ENCODE measurements at places on chromosomes 13 and 19.

DNA sequence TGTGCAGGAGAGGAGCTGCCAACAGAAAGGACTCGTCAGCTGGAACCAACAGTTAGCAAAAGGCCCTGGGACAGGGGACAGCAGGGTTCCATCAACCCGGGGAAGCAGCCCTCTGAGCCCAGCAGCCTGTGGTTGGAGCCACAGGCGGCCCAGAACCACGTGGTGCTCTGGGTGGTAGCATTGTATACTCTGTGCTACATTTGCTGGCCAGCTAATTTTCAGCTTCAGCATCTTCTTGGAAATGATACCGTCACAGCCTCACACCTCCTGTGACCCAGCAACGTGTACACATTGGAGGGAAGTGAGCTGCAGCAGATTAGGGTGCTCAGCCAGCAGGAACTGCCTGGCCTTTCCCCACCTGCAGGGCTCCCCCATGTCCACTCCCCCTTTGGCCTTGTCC lies 13.1 kb upstream of the MTIF3 start:
- DNase-seq = no peak

GRCh38 chr19:29376855-29377354 lies 148.9 kb upstream of the VSTM2B start:
- DNase-seq = no peak

DNA sequence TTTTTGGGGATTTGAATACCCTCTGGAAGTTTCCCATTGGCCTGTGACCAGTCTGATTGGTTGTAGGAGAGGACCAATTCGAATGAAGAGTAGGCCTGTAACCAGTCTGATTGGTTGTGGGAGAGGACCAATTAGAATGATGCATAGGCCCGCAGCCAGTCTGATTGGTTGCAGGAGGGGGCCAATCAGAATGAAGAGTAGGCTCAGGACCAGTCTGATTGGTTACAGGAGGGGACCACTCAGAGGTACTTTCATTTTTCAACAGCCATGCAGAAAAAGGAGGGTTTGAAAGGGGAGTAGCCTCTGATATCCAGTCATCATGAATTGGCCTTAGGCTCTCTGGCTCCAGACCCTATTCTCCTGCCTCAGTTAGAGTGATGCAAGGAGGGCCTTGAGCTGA lies 30.4 kb upstream of the SLC1A5 start:
- DNase-seq = no peak

- DNase-seq = no peak
These were observed 1486.5 kb upstream of the PRR20A start for GRCh38 chr13:55654243-55654642.

- no peak for DNase-seq
These were observed 44.3 kb downstream of the ZMYM2 start for GRCh38 chr13:20002787-20003186.

GRCh38 chr19:48873476-48874302 lies 1.5 kb downstream of the PPP1R15A start:
- DNase-seq = no peak

DNA sequence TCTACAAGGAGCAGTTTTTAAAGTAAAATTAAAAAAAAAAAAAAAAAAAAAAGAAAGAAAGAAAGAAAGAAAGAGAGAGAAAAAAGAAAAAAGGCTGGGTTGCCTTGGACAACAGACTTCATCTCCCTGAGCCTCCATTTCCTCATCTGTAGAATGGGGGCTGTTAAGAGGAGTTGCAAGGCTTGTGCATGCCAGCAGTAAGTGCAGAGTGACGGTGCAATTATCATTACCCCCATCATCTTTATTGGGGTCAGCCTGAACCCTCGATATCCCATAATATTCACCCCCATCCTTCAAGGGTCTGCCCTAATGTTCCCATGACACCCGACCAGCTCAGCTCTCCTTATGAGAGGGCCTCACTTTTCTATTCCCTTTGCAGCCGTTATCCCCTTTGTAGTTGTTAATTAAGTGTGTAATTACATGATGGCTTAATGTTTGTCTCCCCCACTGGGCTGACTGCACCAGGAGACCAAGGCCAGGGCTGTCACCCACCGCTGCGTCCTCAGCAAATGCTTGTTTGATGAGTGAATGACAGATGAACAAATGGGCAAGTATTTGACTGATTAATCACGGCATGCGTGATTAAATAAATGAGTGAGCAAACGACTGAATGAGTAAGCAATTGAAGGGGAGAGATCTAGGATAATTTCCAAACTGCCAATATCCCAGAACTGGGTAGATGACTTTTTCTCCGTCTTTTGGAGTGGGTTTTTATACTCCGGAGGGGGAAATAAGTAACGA lies 10.1 kb downstream of the FOSB start:
- DNase-seq = no peak

DNA sequence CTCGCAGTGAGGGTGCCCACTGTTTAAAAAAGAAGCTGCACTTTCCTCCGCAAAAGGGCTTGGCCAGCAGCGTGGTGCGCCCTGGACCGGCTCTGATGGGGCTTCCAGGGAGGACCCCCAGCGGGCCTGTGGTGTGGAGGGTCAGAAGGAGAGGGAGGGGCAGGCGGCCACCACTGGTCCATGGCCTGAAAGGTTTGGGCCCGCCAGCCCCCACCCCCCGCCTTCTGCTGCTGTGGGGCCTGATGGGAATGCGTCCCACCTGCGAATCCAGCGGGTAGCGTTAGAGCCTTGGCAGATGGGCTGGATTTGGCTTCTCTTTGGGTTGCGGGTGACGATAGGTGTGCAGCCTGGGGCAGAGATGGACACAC lies 34.7 kb downstream of the TMEM255B start:
- no peak for DNase-seq

DNA sequence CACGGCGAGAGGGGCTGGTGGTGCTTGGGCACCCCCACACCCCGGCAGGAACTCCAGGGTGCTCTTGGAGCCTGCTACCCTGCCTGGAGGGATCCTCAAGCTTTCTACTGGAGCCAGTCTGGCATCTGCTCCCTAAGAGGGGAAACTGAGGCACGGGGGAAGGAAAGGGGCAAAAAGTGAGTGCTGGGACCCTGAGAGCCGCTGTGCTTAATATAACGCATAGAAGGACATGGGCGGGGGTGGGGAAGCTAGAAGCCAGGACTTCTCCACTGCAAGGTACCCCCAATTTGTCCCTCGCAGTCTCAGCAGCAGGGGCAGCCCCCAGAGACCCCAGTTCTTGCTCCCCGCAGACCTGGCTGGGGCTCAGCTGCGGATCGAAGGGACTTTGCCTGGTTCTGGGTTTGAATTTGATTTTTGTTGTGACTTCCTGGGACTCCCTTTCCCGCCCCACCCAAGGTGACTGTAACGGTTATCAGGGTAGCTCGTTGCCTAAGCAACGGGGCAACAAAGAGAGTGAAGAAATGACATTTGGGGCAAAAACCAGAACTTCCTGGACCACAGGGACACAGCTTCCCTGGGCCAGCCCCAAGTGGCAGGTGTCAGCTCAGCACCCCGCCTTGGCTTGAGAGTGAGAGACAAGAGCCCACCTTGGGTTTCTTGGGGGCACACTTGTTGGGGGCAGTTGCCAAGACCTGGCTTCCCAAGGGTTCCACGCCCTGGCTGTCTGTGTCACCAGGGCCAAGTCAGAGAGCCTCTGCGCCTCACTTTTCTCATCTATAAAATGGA lies 638 bp downstream of the ADGRE5 start:
- no peak for DNase-seq

GRCh38 chr13:38202740-38203139 lies 146.9 kb upstream of the UFM1 start:
- no peak for DNase-seq

GRCh38 chr13:65595916-65596315 lies 1634.2 kb downstream of the PCDH9 start:
- no peak for DNase-seq

DNA sequence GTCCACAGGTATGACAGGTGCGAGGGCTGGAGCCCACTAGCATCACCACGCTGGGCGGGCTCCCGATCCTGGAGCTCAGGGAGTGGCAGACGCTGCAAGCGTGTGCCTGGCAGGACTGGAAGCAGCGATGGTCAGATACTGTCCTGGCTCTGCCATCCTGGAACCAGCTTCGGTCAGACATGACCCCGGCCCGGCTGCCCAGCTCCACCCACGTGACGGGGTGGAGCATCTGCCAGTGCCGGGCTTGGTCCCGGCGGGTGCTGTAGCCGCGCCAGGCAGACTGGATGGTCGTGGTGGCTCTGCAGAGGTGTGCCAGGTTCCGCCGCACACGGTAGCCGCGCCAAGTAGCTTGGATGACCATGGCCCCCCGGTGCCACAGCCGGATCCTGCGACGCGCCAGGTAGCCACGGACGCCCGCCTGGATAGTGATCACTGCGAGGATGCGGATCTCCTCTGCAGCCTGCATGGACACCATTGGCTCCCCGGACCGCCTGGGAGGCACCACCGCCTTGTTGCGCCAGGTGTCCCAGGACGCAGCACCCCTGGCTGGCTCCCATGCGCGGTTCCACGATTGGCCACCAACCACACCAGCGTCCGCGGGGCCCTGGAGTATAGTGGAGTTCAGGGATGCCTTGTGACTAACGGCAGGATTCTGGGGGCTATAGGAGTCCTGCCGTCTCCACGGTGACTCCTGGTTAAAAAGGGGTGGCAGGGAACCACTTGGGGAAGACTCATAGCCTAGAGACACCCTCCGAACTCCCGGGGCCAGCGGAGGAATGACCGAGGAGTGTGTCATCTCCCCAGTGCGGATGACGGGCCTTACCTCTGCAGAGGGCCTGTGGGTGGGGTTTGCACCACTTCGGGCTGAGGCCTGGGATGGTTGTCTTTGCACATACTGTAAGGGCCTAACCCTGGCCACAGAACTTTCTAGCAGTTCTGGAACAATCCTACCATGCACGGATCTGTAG lies 16.5 kb downstream of the IQCN start:
- no peak for DNase-seq

DNA sequence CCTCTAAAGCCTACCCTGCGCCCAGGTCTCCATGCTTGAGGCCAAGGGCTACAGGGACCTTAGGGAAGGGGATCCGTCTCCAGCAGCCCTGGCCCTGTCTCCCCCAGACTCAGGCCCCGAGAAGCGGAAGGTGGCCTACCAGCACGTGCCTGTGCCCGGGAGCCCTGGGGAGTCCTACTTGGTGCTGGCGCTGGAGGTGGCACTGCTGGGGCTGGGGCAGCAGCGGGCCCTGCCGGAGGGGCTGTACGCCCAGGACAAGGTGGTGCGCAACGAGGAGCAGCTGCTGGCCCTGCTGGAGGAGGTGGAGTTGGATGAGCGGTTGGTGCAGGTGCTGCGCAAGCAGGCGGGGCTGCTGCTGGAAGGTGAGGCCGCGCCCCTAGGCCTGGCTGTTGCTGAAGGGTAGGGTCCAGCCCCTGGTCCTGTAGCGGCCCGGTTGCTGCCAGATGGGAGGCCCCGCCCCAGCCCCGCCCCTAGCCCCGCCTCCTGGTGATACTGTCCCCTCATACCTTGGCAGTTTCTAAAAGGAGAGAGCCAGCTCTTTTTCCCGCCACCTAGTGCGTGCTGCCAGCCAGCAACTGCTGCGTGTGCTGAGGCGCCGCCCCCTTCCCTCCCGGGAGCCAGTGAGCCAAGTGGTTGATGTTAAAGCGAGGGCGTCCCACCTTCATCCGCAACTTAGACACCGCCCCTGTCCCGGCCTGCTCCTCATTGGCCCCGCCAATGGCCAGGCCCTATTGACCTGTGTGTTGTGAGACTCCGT lies 22.6 kb downstream of the ZSWIM4 start:
- no peak for DNase-seq

GRCh38 chr19:30525383-30525782 lies 153.2 kb downstream of the ZNF536 start:
- DNase-seq = no peak

GRCh38 chr19:3785451-3785937 lies 687 bp downstream of the MATK start:
- DNase-seq = no peak

DNA sequence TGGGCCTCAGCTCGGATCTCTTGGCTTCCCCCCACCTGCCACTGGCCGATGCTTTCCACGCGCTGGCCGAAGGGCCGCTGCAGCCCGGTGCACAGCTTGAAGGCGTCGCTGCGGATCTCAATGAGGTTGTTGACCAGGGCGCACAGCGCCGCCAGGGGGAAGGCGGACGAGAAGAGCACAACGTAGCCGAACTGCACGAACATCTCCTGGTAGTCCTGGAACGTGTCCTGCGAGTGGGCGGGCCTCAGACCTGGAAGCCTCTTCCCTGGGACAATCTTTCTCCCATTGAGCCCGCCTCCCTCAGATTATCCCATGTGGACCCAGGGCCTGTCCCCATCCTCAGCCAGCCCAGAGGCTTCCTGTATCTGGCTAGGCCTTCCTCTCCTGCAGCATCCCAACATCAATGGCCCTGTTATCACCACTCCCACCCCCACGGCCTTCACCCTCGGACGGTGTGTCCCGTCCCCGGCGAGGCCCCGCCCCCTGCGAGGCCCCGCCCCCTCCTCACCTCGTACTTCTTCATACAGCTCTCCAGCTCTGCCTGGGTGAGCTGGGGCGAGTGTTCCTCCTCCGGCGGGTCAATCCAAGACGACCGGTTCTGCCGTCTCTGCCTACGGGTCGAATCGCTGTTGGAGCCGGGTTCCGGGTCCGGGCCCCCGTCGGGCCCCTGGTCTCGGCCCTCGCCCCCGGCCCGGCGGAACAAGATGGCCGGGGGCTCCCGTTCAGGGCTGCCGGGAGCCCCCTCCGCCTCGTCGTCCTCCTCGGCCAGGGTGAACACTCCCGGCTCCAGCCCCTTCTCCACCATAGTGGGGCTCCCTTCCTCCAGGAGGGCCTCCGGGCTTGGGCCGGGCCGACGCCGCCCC lies 6.8 kb downstream of the ANO8 start:
- no peak for DNase-seq

- DNase-seq = no peak
These were observed 1467.8 kb downstream of the UQCRFS1 start for GRCh38 chr19:27744926-27745768.
